Fibroblast of skin of back (primary cell): ENCODE measurements at places on chromosomes 16 and 17.

- no peak for DNase-seq
Measured at GRCh38 chr16:68825427-68825826, 17.9 kb upstream of the TANGO6 start.

GRCh38 chr17:82154881-82155331 lies 56.9 kb upstream of the FASN start:
- DNase-seq: no peak

DNA sequence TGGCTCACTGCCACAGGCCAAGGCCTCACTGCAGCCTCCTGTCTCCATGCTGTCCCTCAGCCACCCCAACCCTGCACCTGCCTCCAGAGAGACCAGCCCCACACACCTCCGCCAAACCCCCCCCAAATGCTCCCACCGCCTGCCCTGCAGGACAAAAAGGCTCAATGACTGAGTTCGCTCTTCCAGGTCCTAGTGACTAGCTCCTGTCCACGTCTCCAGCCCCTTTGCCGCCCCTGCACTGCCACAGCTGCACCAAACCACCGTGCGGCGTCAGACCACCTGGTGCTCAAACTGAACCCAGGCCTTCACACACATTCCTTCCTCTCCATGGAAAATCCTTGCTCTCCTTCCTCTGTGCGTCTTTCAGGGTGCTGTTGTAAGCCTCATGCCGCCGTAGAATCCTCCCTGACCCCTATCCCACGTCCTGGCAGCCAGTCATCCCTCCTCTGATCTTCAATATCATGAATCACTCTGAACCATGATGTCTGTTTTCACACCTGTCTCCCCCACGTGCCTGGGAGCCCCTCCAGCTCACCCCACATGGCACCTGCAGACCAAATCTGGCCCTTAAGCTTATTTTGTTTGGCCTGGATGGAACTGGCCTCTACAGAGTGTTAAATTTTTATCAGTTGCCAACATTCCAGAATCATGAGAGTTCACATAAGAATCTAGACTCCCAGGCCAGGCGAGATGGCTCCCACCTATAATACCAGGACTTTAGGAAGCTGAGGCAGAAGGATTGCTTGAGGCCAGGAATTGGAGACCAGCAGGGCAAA lies 4.3 kb upstream of the GSG1L start:
- DNase-seq: peak; percentile 54

DNA sequence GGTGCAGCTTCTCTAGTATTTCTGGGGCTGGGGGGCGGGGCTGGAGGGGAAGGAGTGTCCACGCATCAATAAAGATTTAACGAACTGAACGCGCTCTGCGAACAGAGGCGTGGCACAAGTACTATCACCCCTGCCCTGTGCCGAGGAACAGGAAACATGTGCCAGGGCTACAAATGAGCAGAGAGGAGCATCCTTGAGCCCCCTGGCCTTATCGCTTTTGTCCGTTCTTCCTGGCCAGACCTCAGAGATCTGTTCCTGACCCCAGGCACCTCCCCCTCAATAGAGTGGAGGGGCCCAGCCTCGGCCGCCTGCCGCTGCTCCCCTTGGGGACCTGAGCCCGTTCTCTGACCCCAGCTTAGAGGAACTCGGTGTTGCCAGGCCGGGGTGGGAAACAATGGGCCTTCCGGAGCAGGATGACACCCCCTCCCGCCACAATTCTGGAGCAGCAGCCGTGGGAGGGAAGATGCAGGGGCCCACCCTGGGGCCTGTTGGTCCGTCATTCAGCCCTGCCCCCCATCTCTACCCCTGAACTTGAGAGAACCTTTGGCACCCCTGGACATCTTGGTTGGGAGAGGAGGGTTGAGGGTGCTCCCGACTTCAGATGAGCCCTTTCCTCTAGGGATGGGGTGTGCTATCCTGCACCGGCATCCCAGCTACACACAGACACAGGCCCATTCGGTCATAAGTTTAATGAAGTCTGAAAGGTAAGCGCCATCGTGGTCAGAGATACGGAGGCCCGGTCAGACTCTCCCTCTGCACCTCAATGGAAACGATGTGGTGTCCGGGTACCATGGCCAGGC lies 1.1 kb downstream of the NAA38 start:
- no peak for DNase-seq

DNA sequence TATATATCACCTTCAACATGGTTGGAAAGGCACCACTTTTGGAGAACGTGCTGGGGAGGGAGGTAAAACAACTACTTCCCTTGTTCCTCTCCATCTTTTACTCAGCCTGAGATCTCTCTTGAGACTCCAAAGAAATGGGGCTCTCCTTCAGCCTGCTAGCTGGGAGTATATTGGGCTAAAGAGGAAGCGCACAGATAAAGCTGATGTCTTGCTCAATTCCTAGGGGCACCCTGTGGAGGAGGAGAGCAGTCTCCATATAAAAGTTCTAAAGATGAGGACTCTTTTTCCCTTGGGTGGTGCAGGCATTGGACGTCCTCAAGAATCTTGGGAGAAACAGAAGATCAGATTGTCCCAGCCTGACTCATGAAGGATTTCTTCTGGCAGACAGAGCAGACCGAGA lies 4.6 kb upstream of the ETV4 start:
- DNase-seq: no peak

DNA sequence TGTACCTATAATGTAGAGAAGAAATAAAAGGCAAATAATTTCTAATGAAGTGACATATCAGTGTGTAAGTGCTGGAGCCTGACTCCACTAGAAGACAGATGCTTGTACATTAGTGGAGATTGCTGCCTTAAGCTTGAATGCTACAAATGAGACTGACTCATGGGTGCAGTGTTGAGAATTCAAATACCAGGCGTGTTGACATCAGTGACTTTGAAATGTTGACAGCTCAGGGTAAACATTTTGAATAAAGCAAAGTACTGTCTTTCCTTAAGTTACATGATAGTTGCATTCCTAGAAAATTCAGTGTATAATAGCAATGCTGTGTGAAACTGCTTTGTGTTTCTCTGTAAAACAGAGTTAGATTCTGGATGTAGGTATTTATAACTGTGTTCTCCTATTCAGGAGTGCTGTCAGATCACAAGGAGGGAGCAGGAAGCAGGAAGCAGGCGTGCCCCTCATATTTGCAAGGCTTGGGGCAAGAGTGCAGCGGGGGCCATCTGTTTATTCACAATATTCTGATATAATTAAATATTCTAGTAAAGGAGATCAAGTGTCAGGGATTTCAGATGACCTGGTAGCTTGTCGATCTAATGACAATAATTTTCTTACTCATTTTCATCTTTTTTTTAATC lies 119.0 kb downstream of the SPECC1 start:
- DNase-seq: peak; percentile 15

DNA sequence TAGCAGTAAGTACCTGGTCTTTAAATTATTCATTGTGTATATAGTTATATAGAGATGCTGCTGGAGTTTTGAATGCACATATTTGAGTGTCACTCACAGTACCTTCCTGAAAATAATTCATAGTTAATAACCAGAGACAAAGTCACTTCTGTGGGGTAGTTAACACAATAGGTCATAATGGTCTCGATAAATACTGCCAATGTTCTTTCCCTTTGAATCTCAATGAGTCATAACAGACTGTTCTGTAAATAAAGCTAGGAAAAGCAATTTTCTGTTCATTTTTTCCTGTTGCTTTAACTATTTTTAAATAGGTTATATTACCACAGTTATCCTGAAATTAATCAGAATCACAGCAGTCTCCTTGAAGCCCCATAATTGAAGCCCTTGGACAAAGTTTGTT lies 87.2 kb downstream of the MAP2K4 start:
- peak; percentile 12 for DNase-seq
